Body of pancreas (tissue), 4 donors: ENCODE measurements at places on chromosomes 2 and 18. TPM values are rescaled to one million over a fixed set of nuclear protein-coding genes. Genes with fewer than 3 reads are reported as not detected.

GRCh38 chr2:211376410-211376809, 820.0 kb downstream of the CPS1 start:
- no peaks in the 10 kb centered on the region for H3K4me1 ChIP-seq
- H3K4me3 ChIP-seq, result no peak overlapping the region
- DNase-seq, result no peak
- H3K36me3 ChIP-seq, result no peaks in the 10 kb centered on the region
- no peak overlapping the region for H3K27ac ChIP-seq
- no peaks in the 10 kb centered on the region for H3K27me3 ChIP-seq

GRCh38 chr18:4603955-4604354, 148.8 kb upstream of the DLGAP1 start:
- H3K36me3 ChIP-seq, result no peaks in the 10 kb centered on the region
- no peaks in the 10 kb centered on the region for H3K27me3 ChIP-seq
- DNase-seq, result no peak
- H3K4me1 ChIP-seq, result no peaks in the 10 kb centered on the region
- H3K27ac ChIP-seq, result no peak overlapping the region
- no peak overlapping the region for H3K4me3 ChIP-seq

GRCh38 chr2:44949329-44950151, 8.0 kb downstream of the SIX3 start:
- H3K36me3 ChIP-seq, result no peaks in the 10 kb centered on the region
- no peak overlapping the region for H3K4me3 ChIP-seq
- H3K27ac ChIP-seq, result no peak overlapping the region
- DNase-seq, result no peak

GRCh38 chr18:60445341-60445740, 72.8 kb upstream of the MC4R start:
- no peak overlapping the region for H3K27ac ChIP-seq
- H3K36me3 ChIP-seq, result no peaks in the 10 kb centered on the region
- no peaks in the 10 kb centered on the region for H3K4me1 ChIP-seq
- no peaks in the 10 kb centered on the region for H3K27me3 ChIP-seq
- no peak overlapping the region for H3K4me3 ChIP-seq
- no peak for DNase-seq

DNA sequence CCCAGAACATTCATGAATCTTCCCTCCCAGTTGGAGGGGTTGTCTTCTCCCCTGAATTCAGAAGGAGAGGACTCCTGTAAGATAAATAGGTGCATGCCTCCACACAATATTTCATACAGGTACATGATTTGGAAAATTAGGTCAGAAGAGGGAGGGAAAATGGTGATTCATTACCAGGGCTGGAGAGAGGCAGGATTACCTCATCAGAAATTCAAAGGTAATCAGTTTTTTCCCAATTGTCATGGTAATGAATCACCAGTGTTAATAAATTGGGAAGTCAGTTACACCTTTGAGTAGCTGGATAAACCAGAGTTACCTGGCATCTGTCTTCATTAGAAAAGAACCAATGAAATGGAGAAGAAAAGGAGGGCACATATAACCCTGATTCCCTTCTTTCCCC, 128.5 kb downstream of the EN1 start:
- H3K4me3 ChIP-seq, result no peak overlapping the region
- H3K36me3 ChIP-seq, result no peaks in the 10 kb centered on the region
- H3K27ac ChIP-seq, result no peak overlapping the region
- no peaks in the 10 kb centered on the region for H3K4me1 ChIP-seq
- no peaks in the 10 kb centered on the region for H3K27me3 ChIP-seq

GRCh38 chr18:38244480-38244879, 678.9 kb upstream of the CELF4 start:
- no peak overlapping the region for H3K4me3 ChIP-seq
- H3K4me1 ChIP-seq, result no peaks in the 10 kb centered on the region
- H3K27ac ChIP-seq, result no peak overlapping the region
- H3K27me3 ChIP-seq, result no peaks in the 10 kb centered on the region

GRCh38 chr2:208948073-208948472, 475.8 kb upstream of the MAP2 start:
- H3K4me1 ChIP-seq, result no peaks in the 10 kb centered on the region
- H3K4me3 ChIP-seq, result no peak overlapping the region
- H3K27ac ChIP-seq, result no peak overlapping the region
- H3K36me3 ChIP-seq, result no peaks in the 10 kb centered on the region
- no peak for DNase-seq

- no peaks in the 10 kb centered on the region for H3K36me3 ChIP-seq
- no peak overlapping the region for H3K27ac ChIP-seq
- DNase-seq, result no peak
- no peaks in the 10 kb centered on the region for H3K27me3 ChIP-seq
- H3K4me3 ChIP-seq, result no peak overlapping the region
Observed at GRCh38 chr2:146262606-146263005, 1582.2 kb upstream of the ACVR2A start.

DNA sequence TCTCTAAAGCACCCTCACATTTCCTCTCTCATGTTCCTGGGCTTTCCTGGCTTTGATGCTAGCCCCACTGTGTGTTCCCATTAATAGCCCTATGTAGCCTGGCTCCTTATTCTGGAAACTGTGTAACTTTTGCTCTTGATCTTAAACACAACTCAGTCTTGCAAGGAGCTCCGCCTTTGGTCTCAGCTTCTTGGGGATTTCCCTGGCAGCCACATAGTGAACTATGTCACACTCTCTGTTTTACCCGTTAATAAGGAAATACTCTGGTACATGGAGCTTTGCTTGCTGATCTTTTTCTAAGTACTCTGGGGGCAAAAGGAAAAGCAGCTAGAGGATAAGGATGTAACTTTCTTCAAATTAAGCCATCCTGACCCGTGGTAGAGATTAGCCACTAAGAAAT, 259.3 kb downstream of the NEDD4L start:
- no peak overlapping the region for H3K4me3 ChIP-seq
- H3K36me3 ChIP-seq, result no peaks in the 10 kb centered on the region
- DNase-seq, result no peak
- no peaks in the 10 kb centered on the region for H3K27me3 ChIP-seq
- H3K27ac ChIP-seq, result no peak overlapping the region

DNA sequence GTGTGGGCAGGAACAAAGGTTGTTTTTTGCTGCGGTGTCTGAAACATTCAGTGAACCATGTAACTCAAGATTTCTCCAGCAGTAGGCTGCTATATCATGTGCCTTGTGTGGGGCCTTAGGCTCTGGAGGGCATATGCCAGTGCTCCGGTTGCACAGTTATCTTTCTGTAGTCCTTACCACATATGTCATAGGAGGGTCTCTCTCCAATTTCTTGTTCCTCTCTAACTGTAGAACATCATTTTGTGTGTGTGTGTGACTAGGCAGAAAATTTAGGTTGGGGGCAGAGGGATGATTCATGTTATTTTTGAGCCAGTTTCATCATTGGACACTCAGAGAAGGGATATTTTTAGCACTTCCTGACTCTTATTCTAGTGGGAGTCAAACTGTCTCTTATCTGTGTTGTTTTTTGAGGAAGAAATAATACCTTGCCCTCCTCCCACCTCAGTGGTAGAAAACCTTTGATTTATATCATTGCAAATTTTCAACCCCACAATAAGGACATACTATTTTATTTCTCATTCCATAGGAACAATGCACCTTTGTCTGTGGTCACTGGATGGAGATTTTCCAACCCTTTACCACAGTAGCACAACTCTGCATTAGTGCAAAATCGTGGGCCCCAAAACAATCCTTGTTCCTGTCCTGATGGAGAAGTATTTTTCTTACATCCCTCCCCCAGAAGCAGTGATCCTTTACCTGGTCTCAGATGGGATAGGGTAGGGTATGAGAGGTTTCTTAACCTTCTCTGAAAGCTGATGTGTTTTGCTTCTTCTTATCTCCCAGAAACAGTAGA, 113.9 kb downstream of the CCDC74A start:
- H3K27ac ChIP-seq, result no peak overlapping the region
- no peaks in the 10 kb centered on the region for H3K36me3 ChIP-seq
- no peaks in the 10 kb centered on the region for H3K27me3 ChIP-seq
- DNase-seq, result no peak
- no peak overlapping the region for H3K4me3 ChIP-seq

- no peaks in the 10 kb centered on the region for H3K36me3 ChIP-seq
- no peak overlapping the region for H3K4me3 ChIP-seq
- H3K27me3 ChIP-seq, result no peaks in the 10 kb centered on the region
- H3K27ac ChIP-seq, result no peak overlapping the region
- DNase-seq, result no peak
Observed at GRCh38 chr2:60947056-60947455, 65.7 kb downstream of the REL start.

- peaks cover 19% of the 10 kb centered on the region for H3K4me1 ChIP-seq
- H3K27me3 ChIP-seq, result no peaks in the 10 kb centered on the region
- H3K4me3 ChIP-seq, result no peak overlapping the region
- no peaks in the 10 kb centered on the region for H3K36me3 ChIP-seq
Observed at GRCh38 chr2:138280999-138281695, 220.4 kb upstream of the SPOPL start.

GRCh38 chr2:224925061-224925809, 117.0 kb downstream of the DOCK10 start:
- no peaks in the 10 kb centered on the region for H3K27me3 ChIP-seq
- H3K4me3 ChIP-seq, result no peak overlapping the region
- H3K36me3 ChIP-seq, result no peaks in the 10 kb centered on the region
- DNase-seq, result no peak
- no peak overlapping the region for H3K27ac ChIP-seq

DNA sequence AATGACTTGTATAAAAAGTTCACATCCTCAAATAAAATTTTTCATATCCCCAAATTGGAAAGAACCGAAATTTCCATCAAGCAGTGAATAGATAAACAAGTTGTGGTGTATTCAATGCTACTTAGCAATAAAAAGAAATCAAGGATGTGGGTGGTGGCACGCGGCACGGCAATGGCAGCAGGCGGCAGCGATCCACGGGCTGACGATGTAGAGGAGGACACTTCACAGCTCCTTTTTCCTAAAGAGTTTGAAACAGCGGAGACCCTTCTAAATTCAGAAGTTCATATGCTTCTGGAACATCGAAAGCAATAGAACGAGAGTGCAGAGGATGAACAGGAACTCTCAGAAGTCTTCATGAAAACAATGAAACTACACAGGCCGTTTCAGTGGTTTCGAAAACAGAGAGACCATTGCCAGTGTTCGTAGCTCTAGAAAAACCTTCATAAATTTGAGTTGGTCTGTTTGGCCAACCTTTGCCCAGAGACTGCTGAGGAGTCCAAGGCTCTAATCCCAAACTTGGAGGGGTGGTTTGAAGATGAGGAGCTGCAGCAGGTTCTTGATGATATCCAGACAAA, 9.8 kb upstream of the IL36A start:
- no peaks in the 10 kb centered on the region for H3K36me3 ChIP-seq
- no peaks in the 10 kb centered on the region for H3K4me1 ChIP-seq
- no peak overlapping the region for H3K4me3 ChIP-seq

- H3K27me3 ChIP-seq, result no peaks in the 10 kb centered on the region
- H3K4me3 ChIP-seq, result no peak overlapping the region
- no peak overlapping the region for H3K27ac ChIP-seq
- no peak for DNase-seq
- H3K36me3 ChIP-seq, result no peaks in the 10 kb centered on the region
Observed at GRCh38 chr2:147663962-147664361, 180.9 kb upstream of the ACVR2A start.

DNA sequence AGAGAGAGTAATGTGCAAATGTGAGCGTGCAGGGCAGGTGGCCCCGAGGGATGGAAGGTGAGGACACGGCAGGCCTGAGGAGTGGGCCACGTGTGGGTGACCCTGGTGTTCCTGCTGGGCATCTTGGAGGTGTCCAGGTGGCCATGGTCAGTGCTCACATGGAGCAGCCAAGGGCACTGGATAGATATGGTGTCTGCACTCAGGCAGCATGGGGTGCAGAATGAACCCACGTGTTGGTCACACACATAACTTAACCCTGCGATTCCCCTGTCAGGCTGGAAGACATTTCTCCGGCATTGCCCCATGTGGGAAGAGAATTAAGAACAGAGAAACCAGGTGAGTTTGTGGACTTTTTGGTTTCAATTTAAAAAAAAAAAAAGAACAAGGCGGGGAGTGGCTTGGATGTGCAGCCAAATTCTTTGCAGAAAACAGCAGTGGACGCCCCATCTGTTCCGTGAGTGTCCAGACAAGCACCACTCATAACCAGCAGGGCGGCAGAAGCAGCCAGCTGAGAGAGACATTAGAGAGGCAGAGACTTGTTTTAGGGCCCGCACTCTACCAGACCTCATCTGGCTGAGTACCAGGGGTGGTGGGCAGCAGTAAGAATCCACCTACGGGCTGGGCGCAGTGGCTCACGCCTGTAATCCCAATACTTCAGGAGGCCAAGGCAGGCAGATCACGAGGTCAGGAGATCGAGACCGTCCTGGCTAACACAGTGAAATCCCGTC, 249.8 kb downstream of the ACKR3 start:
- no peak for DNase-seq
- H3K4me3 ChIP-seq, result no peak overlapping the region
- no peaks in the 10 kb centered on the region for H3K36me3 ChIP-seq
- peaks cover 28% of the 10 kb centered on the region for H3K4me1 ChIP-seq
- no peak overlapping the region for H3K27ac ChIP-seq
- no peaks in the 10 kb centered on the region for H3K27me3 ChIP-seq

DNA sequence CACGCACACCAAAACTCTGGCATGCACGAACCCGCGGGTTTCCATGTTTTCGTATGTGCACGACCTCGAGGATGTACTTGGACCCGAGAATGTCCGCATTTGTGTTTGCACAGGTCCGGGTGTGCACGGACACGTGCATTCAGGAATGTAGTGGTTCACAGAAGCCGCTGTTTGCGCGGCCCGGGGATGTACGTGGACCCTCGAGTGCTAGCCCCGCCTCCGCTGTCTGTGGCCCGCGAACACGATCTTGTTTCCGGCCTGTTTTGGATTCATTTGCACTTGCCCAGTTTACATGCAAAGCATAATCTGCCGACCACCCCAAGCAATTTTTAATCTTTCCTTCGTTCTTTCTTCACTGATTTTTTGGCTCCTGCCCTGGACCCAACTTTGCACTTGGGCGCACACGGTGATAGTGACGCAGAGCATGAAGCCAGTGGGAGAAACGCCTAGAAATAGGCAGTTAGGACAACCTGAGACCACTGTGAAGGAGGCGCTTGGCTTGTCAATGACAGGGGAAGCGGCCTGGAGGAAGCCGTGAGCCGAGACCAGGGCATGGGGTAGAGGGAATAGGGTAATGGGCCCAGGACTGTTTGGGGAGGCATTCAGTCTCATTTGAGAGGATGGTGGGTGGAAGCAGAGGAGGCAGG, 45.4 kb upstream of the PTMA start:
- peak overlapping the region; percentile 89 for H3K27ac ChIP-seq
- H3K4me3 ChIP-seq, result no peak overlapping the region
- H3K4me1 ChIP-seq, result peaks cover 43% of the 10 kb centered on the region
- no peak for DNase-seq
- H3K27me3 ChIP-seq, result no peaks in the 10 kb centered on the region

DNA sequence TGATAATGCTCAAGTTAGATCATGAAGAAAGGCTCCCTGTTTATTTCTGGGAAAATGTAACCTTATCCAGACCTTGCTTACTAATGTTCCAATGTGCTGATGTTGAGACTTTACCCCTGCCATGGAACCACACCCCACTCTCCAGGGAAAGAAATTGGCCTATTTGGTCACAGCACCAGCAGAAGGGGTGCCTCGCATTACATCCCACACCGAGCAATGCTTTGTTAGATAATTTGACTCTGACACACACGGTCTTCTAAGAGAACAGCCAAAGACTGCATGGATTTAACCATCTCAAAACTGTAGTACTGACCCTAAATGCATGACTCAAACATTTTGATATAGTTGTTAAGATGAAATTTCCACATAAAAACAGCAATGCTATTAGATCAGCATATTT, 152.1 kb upstream of the CCDC150 start:
- H3K4me3 ChIP-seq, result no peak overlapping the region
- DNase-seq, result no peak
- no peaks in the 10 kb centered on the region for H3K36me3 ChIP-seq
- no peak overlapping the region for H3K27ac ChIP-seq
- no peaks in the 10 kb centered on the region for H3K27me3 ChIP-seq

Gene SKA1
- total RNA-seq, result not detected

Gene KCTD1
- total RNA-seq, result 36.3 TPM

Gene PLCD4
- total RNA-seq, result 0.52 TPM

Gene NGEF
- 7.0 TPM for total RNA-seq

Gene CHRNG
- not detected for total RNA-seq

Gene MSTN
- total RNA-seq, result not detected

Gene ABCB11
- total RNA-seq, result 0.33 TPM

Gene ATP5F1A
- total RNA-seq, result 177 TPM
